ENCODE measurements at places on chromosomes 11 and 22.

DNA sequence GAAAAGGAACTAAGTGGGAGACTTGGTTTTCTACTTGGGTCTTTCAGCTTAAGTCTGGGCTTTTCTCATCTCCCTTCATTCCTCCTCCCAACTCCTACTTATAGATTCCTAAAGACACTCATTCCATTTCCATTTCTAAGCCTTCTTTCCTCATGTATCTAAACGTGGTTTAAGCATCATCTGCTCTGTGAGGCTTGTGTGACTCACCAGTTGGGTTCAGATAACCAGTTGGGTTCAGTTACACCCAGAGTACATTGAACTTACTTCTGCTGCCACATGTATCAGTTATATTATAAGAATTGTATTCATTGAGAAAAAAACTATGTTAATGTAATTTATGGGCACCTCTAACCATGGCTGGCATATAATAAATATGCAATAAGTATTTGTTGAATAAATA lies 831.2 kb upstream of the CCDC90B start:
- no peak for DNase-seq

DNA sequence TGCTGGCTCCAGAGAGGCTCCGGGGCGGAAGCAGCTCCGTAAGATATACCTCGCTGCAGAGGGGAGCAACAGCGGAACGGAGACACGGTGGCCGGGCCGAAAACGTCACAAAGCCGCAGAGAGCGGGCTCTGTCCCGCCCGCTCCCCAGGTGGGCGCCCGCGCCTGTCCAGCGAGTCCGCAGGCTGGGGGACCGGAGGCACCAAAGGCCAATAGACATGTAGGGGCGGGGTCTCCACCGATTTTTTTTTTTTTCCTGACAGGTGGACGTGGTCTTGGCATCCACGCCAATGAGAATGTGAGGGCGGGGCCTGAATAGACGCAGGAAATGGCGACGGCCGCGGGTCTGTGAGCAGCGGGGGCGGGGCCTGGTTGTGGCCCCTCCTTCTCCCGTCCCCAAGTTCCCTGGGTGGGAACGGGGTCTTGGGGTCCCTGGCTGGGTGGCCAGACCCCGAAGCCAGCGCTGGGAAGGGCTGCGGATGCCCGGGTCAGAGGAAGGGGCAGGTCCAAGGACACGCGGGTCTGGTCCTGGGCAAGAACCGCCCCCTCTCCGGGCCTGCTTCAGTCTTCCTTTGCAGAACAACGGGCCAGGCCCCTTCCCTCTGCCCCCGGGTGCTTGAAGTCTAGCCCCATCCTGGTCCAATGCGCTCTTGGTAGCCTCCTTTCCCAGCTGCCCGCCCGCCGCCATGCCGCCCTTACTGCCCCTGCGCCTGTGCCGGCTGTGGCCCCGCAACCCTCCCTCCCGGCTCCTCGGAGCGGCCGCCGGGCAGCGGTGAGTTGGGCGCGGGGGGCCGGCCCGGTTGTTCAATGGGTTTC lies at the start of gene DNAJC4:
Gene DNAJC4, plus strand, starts transcription at position 378 of the 814 bp plus-strand sequence. Its CDS starts 307 bp downstream, at position 685.
- no peak for DNase-seq

DNA sequence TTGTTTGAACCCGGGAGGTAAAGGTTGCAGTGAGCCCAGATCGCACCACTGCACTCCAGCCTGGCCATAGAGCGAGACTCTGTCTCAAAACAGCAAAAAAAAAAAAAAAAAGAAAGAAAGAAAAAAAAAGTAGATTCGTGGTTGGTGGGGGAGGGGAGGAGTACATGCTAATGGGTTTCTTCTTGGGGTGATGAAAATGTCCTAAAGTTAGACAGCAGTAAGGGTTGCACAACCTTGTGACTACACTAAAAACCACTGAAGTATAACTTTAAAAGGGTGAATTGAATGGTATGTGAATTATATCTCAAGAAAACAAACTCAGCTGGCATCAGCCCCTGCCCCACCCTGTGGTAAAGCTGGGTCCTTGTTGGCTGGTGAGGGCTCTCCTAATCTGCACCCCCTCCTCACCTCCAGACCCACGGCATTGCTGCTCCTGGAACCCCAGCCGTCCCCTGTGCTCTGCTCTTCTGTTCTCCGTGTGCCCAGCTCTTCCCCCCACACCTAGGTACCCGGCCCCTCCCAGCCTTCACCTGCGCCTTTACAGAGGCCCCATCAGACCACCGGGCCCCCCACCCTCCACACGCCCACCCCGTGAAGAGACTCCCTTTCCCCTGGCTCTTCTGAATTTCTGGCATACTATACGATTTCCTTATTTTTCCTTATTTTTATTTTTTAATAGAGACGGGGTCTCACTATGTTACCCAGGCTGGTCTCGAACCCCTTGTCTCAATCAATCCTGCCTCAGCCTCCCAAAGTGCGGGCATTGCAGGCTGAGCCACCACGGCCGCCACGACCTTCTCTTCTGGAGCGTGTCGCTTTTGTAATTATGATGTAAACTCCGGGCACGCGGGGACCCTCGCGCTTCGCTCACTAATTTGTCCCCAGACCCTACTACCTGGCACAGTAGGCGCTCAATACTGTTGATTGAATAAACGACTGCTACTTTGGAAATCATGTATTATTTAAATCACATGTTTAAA lies 924 bp upstream of the FADD start:
- no peak for DNase-seq

DNA sequence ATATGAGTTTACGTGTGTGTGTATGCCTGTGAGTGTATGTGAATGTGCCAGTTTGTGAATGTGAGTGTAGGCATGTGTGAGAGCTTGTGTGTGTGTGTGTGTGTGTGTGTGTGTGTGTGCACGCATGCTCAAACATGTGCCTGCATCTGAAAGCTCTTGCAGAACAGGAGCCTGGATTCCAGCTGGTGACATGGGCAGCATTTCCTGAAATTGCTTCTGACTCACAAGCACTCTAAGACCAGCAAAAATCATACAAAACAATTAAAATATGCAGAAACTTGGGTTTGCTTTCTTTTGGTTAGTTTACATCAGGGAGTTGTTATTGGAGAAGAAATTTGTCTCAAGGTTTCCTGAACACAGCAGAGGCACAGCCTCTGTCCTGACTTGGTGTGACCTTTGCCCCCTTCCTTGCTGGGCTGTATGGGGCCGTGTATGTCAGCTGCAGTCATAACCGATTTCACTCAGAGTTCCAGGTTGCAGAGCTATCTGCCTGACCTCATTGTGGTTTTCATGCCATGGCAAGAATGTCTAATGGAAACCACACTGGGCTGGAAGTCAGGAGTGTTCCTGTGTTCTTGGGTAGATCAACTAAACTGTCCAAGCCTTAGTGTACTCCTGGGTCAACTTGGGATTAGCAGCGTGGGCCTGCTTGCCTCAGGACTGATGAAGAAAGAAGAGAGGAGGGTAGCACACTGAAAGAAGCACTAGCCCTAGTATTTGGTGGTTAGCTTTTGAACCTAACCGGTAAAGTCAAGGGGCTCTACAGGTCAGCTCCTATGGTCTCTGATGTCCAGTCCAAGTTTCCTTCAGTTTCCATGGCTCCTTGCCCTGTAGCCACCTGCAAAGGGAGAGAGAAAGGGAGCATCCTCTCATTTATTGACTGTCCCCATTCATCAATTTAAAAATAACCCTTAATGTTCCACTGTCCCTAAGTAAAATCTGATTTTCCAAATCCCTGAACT lies 143.7 kb downstream of the SNX19 start:
- DNase-seq = no peak

- no peak for DNase-seq
These were observed 35.0 kb downstream of the AMPD3 start for GRCh38 chr11:10490032-10490397.

GRCh38 chr11:57269571-57270021 lies 32.5 kb upstream of the APLNR start:
- no peak for DNase-seq

DNA sequence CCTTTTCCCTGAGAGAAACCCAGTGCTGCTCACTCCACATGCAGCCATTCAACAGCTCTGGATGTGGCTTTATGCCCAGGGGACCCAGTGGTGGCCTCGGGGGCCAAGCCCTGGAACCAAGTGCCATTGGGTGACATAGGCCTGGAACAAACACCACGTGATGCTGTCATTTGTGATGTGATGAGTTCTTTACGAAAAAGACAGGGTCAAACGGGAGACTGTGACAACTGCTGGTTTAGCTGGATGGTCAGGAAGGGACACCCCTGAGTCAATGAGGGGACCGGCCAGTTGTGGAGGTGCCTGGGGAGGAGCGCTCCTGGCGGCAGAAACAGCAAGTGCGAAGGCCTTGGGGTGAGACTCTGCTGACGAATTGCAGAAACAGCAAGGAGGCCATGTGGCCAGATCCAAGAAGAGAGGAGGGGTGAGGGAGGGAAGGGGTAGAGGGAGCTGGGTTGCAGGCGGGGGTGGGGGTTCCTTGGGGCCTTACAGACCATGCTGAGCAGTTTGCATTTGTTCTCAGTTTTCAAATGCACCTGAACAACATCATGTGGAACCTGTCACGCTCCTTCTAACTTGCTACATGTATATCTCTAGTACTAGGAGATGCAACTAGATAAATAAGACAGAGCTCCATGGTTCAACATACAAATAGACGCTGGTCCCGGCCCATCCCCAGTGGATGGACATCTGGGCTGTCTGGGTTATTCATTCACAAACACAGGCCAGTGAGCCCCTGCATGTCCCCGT lies 56.1 kb downstream of the IGLL5 start:
- DNase-seq = no peak

GRCh38 chr11:119977561-119977860 lies 160.4 kb downstream of the TRIM29 start:
- DNase-seq = no peak

DNA sequence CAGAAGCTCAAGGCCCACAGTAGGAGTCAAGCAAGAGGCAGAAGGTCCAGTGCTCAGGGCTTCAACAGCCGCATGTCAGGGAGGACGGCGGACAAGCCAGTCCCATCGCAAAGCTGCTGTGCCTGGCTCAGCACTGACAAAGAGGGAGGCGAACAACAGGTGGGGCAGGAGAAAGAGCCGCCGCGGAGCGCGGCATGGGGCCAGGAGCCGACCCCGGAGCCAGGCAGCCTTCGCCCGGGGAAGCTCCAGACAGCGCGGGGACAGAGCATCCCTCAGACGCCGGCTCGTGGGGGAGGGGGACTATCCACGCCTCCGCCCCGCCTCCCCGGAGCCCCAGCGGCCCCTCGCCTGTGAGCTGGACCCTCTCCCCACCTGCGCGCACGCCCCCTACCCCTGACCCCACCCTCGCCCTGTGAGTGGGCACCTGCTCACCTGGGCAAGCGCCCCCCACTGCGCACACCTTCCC lies 369 bp downstream of the DHCR7 start:
- no peak for DNase-seq

DNA sequence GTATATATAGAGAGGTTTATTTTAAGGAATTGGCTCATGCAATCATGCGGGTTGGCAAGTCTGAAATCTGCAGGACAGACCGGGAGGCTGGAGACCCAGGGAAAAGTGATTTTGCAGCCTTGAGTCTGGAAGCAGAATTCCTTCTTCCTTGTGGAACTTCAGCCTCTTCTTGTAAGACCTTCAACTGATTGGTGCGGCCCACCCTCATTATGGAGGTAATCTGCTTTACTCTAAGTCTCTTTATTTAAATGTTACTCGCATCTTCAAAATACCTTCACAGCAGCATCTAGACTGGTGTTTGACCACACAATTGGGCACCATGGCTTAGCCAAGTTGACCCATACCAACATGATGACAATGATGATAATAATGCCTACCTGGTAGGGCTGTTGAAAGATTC lies 17.8 kb downstream of the MB start:
- no peak for DNase-seq

GRCh38 chr11:112380464-112380863 lies 119.8 kb upstream of the PLET1 start:
- no peak for DNase-seq

DNA sequence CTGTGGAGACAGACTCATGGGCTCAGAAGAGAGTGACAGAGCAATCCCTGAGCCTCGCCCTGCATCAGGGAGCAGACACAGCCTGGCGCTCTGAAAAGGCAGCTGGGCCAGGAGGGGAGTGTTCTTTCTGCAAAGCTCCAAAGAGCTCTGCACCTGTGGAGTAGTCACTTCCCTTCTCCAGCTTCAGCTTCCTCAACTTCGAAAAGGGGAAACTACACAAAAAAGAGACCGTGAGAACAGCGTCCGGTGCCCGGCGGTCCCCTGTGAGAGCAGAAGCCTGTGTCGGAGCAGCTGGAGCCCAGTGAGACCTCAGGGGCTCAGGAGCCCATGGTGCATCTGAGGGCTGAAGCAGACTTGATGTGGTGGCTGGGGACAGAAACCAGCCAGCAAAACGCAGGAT lies 35.1 kb downstream of the TP53I11 start:
- DNase-seq = no peak

DNA sequence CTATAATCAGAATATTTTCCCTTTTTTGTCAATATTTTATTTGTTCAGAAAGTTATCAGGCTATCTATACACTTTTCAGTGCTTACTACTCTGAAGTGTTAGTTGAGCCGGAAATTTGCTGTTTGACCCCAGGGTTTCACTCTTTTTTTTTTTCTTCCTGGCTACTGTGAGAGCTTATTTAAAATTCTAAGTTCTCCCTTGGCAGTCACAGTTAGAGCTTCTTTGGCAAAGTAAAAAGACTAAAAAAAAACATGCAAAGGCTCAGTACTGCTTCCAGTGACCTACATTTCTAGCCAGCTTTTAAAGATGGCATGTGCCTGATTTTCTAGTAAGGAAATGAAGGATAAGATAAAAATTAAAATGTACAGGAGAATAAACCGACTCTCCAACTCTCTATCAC lies 48.4 kb downstream of the ELP4 start:
- no peak for DNase-seq

DNA sequence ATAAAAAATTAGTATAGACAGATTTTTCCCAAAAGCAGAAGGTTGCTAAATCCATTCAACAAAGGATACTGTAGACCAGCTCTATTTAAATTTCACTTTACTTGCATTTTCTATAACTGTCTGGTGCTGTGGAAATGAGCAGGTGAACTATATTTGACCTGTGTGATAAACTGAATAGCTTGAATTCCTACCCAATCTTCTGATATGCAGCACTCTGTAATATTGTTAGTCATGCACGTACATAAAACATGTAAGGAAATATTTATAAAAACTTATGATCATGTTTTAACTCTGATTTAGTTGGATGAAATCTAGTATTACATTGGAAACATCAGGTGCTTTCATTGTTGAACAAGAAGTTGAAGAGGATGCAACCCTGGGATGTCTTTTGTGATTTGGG lies 213.6 kb downstream of the DBX1 start:
- DNase-seq = no peak

DNA sequence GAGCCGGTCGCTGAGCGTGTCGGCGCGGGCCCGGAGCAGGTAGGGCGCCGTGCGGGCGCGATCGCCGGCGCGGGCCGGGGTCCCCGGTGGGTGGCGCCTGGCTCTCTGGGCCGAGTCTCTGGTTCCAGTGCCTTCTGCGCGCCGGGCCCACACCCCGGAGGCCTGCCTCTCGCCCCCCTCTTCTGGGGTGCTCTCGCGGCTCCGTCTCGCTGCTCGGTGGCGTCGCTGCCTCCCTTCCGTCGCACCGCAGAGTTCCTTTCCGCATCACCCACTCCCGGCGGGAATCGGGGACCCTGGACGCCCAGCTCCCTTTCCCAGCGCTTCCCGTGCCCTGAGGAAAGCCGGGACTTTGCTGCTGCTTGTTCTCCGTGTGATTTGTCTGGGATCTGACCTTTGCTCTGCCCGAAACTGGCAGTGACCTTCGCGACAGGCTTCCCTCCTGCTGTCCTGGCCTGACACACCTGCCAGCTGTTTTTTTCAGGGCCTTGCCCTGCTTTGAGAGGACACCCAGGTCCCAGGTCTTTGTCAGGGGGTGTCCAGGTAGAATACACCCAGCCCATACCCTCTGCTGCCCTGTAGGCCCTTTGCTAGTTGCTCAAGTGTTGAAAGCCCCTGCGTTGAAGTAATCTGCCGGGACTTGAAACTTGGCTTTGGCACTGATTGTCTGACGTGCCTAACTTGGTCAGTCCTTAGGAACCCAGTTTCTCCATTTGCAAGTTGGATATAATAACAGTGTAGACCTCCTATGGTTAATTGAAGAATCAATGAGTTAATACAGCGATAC lies 711 bp downstream of the FDX1 start:
- DNase-seq = no peak
